Psoas muscle (tissue), 8 donors: ENCODE measurements at places on chromosomes 3 and 15. TPM values are rescaled to one million over a fixed set of nuclear protein-coding genes. Genes with fewer than 3 reads are reported as not detected.

- peak overlapping the region; percentile 40 for H3K27ac ChIP-seq
- no peak overlapping the region for H3K4me3 ChIP-seq
- peaks cover 52% of the 10 kb centered on the region for H3K4me1 ChIP-seq
- no peaks in the 10 kb centered on the region for H3K36me3 ChIP-seq
- DNase-seq = no peak
These were observed 26.5 kb downstream of the NEO1 start for GRCh38 chr15:73078722-73079121.

- H3K27me3 ChIP-seq = peaks cover 27% of the 10 kb centered on the region
- H3K36me3 ChIP-seq = no peaks in the 10 kb centered on the region
- DNase-seq = no peak
- no peak overlapping the region for H3K27ac ChIP-seq
- no peaks in the 10 kb centered on the region for H3K4me1 ChIP-seq
These were observed 12.3 kb downstream of the CACNA1D start for GRCh38 chr3:53506763-53507145.

DNA sequence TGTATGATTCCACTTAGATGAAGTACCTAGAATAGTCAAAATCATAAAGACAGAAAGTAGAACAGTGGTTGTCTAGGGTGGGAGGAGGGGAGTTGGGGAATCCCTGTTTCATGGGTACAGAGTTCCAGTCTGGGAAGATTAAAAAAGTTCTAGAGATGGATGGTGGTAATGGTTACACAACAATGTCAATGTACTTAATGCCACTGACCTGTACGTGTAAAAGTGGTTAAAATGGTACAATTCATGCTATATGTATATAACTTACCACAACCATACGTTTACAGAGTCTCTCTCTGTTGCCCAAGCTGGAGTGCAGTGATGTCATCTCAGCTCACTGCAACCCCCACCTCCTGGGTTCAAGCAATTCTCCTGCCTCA is 6.5 kb downstream of the SFMBT1 start:
- no peaks in the 10 kb centered on the region for H3K27me3 ChIP-seq
- no peak overlapping the region for H3K27ac ChIP-seq
- no peak overlapping the region for H3K4me3 ChIP-seq
- no peaks in the 10 kb centered on the region for H3K36me3 ChIP-seq
- H3K4me1 ChIP-seq = peaks cover 49% of the 10 kb centered on the region

DNA sequence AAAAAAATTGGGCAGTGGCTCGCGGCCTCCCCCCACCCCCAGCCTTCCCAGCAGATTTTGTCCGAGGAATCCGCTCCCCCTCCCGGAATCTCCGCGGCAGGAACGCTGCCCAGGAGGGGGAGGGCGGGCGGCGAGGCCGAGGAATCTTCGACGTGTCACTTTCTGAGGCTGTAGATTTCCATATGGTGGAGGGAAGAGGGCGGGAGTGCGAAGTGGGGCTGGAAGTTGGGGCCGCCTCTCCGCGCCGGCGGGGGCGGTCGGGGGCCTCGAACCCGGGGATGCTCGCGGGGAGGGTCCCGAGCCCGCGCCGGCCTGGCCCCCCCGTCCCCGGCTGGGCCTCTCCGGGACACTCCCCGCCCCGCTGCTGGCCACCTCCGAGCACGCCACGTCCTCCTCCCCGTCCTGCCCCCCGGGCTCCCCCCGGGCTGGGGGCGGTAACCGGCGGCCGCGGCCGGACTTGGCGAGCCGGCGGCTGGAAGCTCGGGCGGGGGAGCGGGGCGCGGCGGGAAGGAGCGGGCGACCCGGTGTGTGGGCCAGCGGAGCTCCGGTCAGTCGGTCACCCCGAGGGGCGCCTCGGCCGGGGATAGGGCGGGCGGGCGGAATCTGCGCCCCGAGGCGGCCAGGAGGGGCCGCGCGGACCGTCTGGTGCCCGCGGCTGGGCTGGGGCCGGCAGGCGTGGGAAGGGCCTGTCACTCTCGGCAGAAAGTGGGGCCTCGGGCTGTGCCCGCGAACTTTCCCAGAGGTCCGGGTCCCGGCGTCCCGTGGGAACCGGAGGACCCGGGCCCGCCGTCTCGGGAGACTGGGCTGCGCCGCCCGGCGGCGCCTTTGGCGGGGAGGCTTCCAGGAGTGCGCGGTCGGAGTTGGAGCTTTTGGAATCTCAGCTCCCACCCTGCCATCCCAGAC is 951 bp downstream of the FNDC3B start:
- H3K27ac ChIP-seq = peak overlapping the region; percentile 98
- DNase-seq = peak; percentile 93
- no peaks in the 10 kb centered on the region for H3K36me3 ChIP-seq
- H3K27me3 ChIP-seq = no peaks in the 10 kb centered on the region
- H3K4me3 ChIP-seq = peak overlapping the region; percentile 95

DNA sequence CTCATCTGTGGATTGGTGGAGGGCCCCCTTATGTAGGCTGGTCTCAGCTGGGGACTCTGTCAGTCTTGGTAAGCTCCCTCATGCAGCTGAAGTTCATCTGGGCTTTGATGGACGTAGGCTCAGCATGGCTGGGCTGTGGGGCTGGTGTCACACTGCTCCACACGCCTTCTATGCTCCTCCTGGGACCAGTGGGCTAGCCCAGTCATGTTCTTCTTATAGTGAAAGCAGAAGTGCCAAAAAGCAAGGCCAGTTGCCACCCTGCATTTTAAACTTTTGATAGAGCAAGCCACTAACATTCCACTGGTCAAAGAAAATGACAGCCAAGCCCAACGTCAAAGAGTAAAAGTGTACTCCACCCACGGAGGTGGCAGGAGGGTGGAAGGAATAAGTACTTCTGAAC is 165.5 kb downstream of the MEX3B start:
- DNase-seq = no peak
- no peak overlapping the region for H3K4me3 ChIP-seq
- no peaks in the 10 kb centered on the region for H3K36me3 ChIP-seq
- no peaks in the 10 kb centered on the region for H3K27me3 ChIP-seq
- no peak overlapping the region for H3K27ac ChIP-seq

CCR4 gene
- total RNA-seq = not detected

IQCF5 gene
- not detected for total RNA-seq

TGM5 gene
- not detected for total RNA-seq

EPHA6 gene
- total RNA-seq = not detected

RAD54L2 gene
- 15.6 TPM for total RNA-seq
